ENCODE measurements at places on chromosomes 16 and 17. TPM values are rescaled to one million over a fixed set of nuclear protein-coding genes. Genes with fewer than 3 reads are reported as not detected.

DNA sequence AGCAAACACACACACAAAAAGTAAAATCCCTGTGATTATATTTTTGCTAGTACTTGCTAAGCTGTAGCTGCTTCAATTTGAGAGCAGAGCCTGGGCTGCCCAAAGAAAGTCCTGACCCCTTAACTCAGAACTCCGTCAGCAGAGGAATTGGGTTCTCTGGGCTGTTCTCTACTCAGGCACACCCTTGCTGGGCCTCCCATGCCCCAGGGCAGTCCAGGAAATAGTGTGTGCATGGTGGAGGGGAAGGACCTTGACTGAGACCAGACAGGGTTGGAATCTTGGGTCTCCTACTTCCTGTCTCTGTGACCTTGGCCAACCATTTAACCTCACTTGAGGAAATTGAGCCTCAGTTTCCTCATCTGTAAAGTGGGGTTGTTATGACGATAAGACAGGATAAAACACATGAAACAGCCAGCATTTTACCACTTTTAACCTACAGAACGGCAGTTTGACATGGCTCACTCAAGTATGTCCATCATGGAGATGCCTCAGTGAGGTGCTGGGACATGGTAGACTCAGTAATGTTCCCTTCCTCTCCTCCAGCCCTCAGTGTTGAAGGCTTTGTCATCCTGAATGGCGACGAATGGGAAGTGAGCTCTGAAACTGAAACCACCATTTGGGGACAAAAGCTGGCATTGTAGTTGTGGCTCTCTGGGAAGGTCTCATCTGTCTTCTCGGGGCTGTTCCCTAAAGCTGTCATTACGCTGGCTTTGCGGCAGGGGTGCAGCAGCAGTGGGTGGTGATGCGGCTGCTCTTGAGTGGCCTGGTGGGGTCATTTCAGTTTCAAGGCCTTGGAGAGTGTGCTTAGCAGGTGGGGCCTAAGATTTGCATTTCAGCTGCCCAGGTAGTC lies 74.9 kb downstream of the CMIP start:
- peaks cover 22% of the 10 kb centered on the region for H3K36me3 ChIP-seq
- H3K27me3 ChIP-seq, result no peaks in the 10 kb centered on the region
- H3K4me3 ChIP-seq, result no peak overlapping the region
- peak overlapping the region; percentile 43 for H3K27ac ChIP-seq
- H3K4me1 ChIP-seq, result peaks cover 91% of the 10 kb centered on the region

- H3K4me3 ChIP-seq, result no peak overlapping the region
- H3K27ac ChIP-seq, result no peak overlapping the region
- no peak for DNase-seq
- H3K4me1 ChIP-seq, result peaks cover 10% of the 10 kb centered on the region
These were observed 26.1 kb upstream of the CYTH1 start for GRCh38 chr17:78808163-78808562.

DNA sequence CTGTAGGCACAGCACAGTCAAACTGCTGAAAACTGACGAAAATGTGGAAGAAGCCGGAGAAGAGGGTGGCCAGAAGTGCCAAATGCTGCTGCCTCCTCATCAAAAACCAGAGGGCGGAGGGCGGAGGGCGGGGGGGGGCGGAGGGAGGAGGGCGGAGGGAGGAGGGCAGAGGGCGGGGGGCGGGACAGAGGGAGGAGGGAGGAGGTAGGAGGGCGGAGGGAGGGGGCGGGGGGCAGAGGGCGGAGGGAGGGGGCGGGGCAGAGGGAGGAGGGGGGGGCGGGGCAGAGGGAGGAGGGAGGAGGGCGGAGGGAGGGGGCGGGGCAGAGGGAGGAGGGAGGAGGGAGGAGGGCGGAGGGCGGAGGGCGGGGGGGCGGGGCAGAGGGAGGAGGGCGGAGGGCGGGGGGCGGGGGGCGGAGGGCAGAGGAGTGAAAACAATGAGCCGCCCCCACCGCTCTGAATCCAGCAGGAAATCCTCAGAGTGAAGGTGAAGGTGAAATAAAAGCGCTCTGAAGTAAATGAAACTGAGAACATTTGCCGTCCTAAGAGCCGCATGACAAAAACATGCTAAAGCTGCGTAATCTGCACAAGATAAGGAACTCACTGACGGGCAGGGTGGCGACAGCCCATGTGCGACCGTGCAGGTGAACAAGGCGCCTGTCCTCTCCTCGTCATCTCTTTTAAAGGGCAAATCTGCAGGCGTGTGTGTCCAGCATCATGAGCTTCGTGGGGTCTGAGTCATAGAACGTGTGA lies 22.6 kb upstream of the CBFA2T3 start:
- DNase-seq, result no peak
- H3K4me1 ChIP-seq, result no peaks in the 10 kb centered on the region
- H3K36me3 ChIP-seq, result no peaks in the 10 kb centered on the region

DNA sequence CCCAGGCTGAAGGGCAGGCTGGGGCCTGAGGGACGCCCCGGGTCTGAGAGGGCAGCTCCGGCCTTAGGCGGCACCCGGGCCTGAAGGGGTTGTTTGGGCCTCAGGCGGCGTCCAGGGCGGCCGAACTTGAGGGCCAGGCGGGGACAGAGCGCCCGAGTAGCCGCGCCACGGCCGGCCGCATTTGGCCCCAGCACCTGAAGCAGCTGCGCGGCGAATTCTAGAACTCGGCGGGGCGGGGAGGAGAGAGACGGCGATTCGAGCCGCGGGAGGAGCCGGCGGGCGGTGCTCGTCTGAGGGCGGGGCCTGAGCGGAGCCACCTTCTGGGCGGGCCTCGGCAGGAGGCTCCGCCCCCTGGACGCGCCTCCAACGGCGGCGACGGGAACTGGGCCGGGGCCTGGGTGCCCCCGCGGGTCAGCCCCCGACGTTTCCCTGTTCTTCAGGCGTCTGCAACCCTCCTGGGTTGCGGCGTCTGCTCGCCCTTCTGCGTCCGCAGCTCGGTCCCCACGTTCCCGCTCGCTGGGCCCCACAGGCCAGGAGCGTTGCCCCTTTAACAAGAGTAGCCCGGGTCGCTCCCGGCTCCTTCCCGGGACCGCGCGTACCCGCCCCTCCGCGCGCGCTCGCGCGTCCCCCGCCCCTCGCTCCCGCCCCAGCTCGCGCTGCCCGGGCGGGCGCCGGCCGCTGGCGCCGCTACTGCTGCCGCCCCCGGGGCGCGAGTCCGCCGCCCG lies at the start of the genes INCA1 and KIF1C:
TSS of gene INCA1 (minus strand) at position 221 of the 725 bp plus-strand sequence. CDS start 3,085 bp downstream, outside the sequence.
TSS of gene KIF1C (plus strand) at position 649 of the 725 bp plus-strand sequence. CDS start 2,297 bp downstream, outside the sequence.
- H3K4me3 ChIP-seq, result peak within 1 kb of the TSS; percentile 80
- no peaks in the 10 kb centered on the region for H3K27me3 ChIP-seq
- peak within 1 kb of the TSS; percentile 92 for H3K27ac ChIP-seq
- peak; percentile 29 for DNase-seq

- H3K27me3 ChIP-seq, result no peaks in the 10 kb centered on the region
- no peaks in the 10 kb centered on the region for H3K36me3 ChIP-seq
- DNase-seq, result no peak
These were observed 611.3 kb upstream of the SALL1 start for GRCh38 chr16:51762081-51762996.

DNA sequence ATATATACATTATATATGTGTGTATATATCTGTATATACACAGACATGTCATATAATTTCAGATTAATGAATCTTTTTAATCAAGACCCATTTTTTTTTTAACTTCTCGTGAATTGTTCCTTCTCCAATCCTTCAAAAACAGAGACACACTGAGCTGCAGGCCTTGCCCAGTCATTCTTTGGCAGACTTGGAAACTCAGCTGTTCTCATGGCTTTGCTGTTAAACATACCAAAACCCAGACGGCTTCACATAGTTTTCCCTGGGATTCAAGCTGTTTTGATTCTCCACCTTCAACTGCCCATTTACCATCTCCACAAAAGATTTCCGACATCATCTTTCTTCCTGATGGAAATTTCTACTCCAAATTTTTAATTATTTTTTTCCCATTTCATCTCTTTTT lies 148.7 kb downstream of the KCNJ2 start:
- DNase-seq, result no peak
- H3K4me3 ChIP-seq, result no peak overlapping the region
- H3K4me1 ChIP-seq, result no peaks in the 10 kb centered on the region
- H3K36me3 ChIP-seq, result no peaks in the 10 kb centered on the region
- H3K27ac ChIP-seq, result no peak overlapping the region

- peaks cover 4% of the 10 kb centered on the region for H3K36me3 ChIP-seq
- no peak overlapping the region for H3K4me3 ChIP-seq
- peak overlapping the region; percentile 57 for H3K27ac ChIP-seq
These were observed 22.5 kb upstream of the MYO15B start for GRCh38 chr17:75565066-75565465.

DNA sequence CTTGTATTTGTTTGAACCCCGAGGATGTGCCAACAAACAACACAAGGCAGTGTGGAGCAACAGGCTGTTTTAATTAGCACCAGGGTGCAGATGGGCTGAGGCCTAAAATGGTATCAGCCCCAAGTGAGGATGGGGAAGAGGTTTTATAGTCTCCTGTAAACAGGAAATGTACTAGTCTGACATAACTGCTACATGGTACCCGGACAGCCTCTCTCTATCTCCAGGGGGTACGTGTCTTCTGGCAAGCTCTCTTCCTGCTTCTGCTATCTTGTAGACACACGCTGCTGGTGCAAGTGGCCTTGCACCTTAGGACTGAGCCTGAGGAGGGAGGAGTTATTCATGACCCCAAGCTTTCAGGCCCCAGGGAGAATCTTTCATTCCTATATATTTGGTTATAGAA lies 2451.0 kb downstream of the TP53TG3F start:
- H3K27me3 ChIP-seq, result no peaks in the 10 kb centered on the region
- H3K4me3 ChIP-seq, result no peak overlapping the region
- H3K4me1 ChIP-seq, result no peaks in the 10 kb centered on the region
- H3K36me3 ChIP-seq, result no peaks in the 10 kb centered on the region
- H3K27ac ChIP-seq, result no peak overlapping the region

- no peaks in the 10 kb centered on the region for H3K4me1 ChIP-seq
- H3K27me3 ChIP-seq, result no peaks in the 10 kb centered on the region
- no peak overlapping the region for H3K27ac ChIP-seq
- no peak for DNase-seq
- H3K36me3 ChIP-seq, result no peaks in the 10 kb centered on the region
These were observed 16.2 kb upstream of the BMERB1 start for GRCh38 chr16:15418206-15418605.

DNA sequence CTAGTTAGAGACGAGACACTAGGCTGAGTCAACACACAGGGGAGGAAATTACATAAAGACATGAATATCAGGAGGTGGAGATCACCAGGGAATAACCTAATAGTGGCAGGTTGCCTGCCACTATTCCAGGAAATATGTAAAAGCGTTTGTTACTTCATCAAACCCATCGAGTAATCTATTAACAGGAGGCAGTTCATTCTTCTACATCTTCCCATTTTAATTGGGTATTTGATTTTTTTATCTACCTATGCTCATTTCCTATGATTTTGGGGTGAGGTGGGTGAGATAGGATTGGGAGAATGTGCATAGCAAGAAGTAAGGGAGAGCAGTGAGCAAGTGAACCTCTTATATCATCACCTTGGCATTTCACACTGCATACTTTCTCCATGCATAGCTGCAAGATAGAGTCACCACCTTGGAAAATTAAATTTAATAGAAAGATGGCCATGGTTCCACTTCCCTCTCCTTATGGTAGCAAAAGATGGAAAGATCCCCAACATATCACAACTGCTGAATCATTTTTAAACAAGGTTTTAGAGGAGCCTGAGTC lies 312.2 kb downstream of the TMEM114 start:
- H3K4me3 ChIP-seq, result no peak overlapping the region
- H3K27me3 ChIP-seq, result no peaks in the 10 kb centered on the region
- DNase-seq, result no peak
- no peak overlapping the region for H3K27ac ChIP-seq
- H3K4me1 ChIP-seq, result no peaks in the 10 kb centered on the region

GRCh38 chr16:30964574-30965226 lies 7.1 kb downstream of the SETD1A start:
- no peaks in the 10 kb centered on the region for H3K27me3 ChIP-seq
- no peak for DNase-seq
- peaks cover 92% of the 10 kb centered on the region for H3K36me3 ChIP-seq
- H3K4me1 ChIP-seq, result no peaks in the 10 kb centered on the region
- H3K27ac ChIP-seq, result no peak overlapping the region

DNA sequence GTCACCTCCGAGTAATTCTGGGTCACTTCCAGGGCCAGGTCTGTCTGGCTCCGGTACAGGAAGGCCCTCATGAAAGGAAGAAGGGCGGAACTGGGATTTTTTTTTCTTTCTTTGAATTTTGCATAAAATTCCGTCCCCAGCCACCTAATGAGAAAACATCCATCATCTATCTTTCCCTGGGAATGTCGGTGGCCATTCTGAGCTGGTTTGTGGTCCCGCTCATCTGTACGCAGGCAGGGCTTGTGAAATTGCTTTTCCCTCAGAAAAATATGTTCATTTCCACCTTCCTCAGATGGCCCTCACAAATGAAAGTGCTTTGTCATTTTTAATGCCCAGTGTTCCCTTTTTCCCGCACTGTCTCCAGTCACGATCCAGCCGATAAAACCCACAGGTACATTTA lies 353.0 kb upstream of the ZFHX3 start:
- H3K4me1 ChIP-seq, result no peaks in the 10 kb centered on the region
- H3K4me3 ChIP-seq, result no peak overlapping the region
- DNase-seq, result no peak

DNA sequence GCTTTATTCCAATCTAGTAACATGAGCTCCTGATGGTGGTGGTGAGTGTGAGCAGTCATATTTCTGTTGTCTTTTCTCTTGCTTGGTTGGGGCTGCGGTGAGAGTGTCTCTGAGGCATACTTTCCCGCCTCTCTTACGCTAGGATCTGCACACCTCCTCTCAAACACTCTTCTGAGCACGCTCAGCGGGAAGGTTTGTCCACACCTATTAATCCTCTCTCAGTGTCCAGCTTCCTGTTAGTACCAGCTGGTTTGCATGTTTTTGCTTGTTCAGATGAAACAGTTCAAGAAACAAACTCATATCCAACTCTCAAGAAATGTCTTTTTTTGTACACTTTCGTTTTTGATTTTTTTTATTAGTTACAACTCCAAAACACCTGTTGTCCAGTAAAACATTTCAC lies 89.5 kb downstream of the CCDC182 start:
- no peaks in the 10 kb centered on the region for H3K27me3 ChIP-seq
- no peaks in the 10 kb centered on the region for H3K36me3 ChIP-seq
- no peaks in the 10 kb centered on the region for H3K4me1 ChIP-seq
- no peak overlapping the region for H3K4me3 ChIP-seq

- no peak overlapping the region for H3K4me3 ChIP-seq
- no peaks in the 10 kb centered on the region for H3K4me1 ChIP-seq
- no peak for DNase-seq
- no peaks in the 10 kb centered on the region for H3K27me3 ChIP-seq
- no peaks in the 10 kb centered on the region for H3K36me3 ChIP-seq
These were observed 143.1 kb downstream of the GSG1L start for GRCh38 chr16:27920391-27920891.

DNA sequence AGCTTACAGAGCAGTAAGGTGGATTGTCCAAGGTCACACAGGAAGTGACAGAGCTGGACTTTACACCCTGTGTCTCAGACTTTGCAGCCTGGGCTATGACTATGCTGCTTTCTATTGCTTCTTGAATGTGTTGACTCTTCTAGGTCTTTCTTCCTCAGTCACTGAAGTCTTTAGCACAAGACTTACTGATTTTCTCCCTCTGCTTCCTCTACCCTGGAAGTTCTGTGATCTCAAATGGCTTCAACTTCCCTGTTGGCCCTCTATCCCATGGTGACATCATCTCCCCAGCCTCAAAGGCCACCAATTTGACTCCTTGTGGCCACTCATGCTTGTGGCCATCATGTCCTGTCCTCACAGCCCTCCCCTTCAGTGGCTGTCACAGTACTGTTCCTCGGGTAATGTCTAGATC lies 181.3 kb downstream of the HS3ST3A1 start:
- no peaks in the 10 kb centered on the region for H3K36me3 ChIP-seq
- no peak for DNase-seq
- H3K27me3 ChIP-seq, result no peaks in the 10 kb centered on the region
- peaks cover 6% of the 10 kb centered on the region for H3K4me1 ChIP-seq

The MRPL27 gene
- 76.1 TPM for total RNA-seq

The TPSG1 gene
- not detected for total RNA-seq

The SLC16A11 gene
- not detected for total RNA-seq

The TLCD1 gene
- total RNA-seq, result 10.4 TPM

The ADPRM gene
- 5.1 TPM for total RNA-seq

The FBXO39 gene
- 0.48 TPM for total RNA-seq

The SLC5A11 gene
- not detected for total RNA-seq

The ANKRD40 gene
- 34.9 TPM for total RNA-seq

Data from esophagus squamous epithelium (tissue), 5 donors.